ENCODE measurements at places on chromosomes 7 and 10.

- no peaks in the 10 kb centered on the region for H3K36me3 ChIP-seq
- peaks cover 6% of the 10 kb centered on the region for H3K4me1 ChIP-seq
- H3K4me3 ChIP-seq, result no peak overlapping the region
- H3K27ac ChIP-seq, result no peak overlapping the region
- H3K27me3 ChIP-seq, result no peaks in the 10 kb centered on the region
- peak; percentile 77 for DNase-seq
These were observed 127.5 kb upstream of the GPR26 start for GRCh38 chr10:123538401-123539320.

- no peaks in the 10 kb centered on the region for H3K4me1 ChIP-seq
- H3K27ac ChIP-seq, result no peak overlapping the region
- H3K27me3 ChIP-seq, result no peaks in the 10 kb centered on the region
- H3K4me3 ChIP-seq, result no peak overlapping the region
- no peak for DNase-seq
- peaks cover 8% of the 10 kb centered on the region for H3K36me3 ChIP-seq
These were observed 42.4 kb downstream of the ZNF487 start for GRCh38 chr10:43479275-43479674.

- no peaks in the 10 kb centered on the region for H3K4me1 ChIP-seq
- no peaks in the 10 kb centered on the region for H3K36me3 ChIP-seq
- H3K4me3 ChIP-seq, result no peak overlapping the region
- H3K27me3 ChIP-seq, result no peaks in the 10 kb centered on the region
- no peak overlapping the region for H3K27ac ChIP-seq
These were observed 27.6 kb upstream of the PLPP4 start for GRCh38 chr10:120429395-120429794.

- H3K36me3 ChIP-seq, result no peaks in the 10 kb centered on the region
- no peaks in the 10 kb centered on the region for H3K4me1 ChIP-seq
- no peaks in the 10 kb centered on the region for H3K27me3 ChIP-seq
- no peak overlapping the region for H3K27ac ChIP-seq
These were observed 77.6 kb upstream of the MAGI2 start for GRCh38 chr7:79531116-79531515.

GRCh38 chr7:54857294-54857693, 98.3 kb upstream of the SEC61G start:
- DNase-seq, result no peak
- H3K4me1 ChIP-seq, result no peaks in the 10 kb centered on the region
- no peak overlapping the region for H3K4me3 ChIP-seq
- H3K27me3 ChIP-seq, result no peaks in the 10 kb centered on the region

GRCh38 chr10:72808001-72808400, 85.5 kb upstream of the OIT3 start:
- DNase-seq, result no peak
- H3K4me3 ChIP-seq, result no peak overlapping the region
- no peak overlapping the region for H3K27ac ChIP-seq
- H3K4me1 ChIP-seq, result no peaks in the 10 kb centered on the region

- no peak overlapping the region for H3K4me3 ChIP-seq
- H3K27ac ChIP-seq, result no peak overlapping the region
- H3K4me1 ChIP-seq, result peaks cover 7% of the 10 kb centered on the region
- no peaks in the 10 kb centered on the region for H3K36me3 ChIP-seq
- DNase-seq, result no peak
- no peaks in the 10 kb centered on the region for H3K27me3 ChIP-seq
These were observed 93.4 kb upstream of the PARD3 start for GRCh38 chr10:34908481-34908880.

DNA sequence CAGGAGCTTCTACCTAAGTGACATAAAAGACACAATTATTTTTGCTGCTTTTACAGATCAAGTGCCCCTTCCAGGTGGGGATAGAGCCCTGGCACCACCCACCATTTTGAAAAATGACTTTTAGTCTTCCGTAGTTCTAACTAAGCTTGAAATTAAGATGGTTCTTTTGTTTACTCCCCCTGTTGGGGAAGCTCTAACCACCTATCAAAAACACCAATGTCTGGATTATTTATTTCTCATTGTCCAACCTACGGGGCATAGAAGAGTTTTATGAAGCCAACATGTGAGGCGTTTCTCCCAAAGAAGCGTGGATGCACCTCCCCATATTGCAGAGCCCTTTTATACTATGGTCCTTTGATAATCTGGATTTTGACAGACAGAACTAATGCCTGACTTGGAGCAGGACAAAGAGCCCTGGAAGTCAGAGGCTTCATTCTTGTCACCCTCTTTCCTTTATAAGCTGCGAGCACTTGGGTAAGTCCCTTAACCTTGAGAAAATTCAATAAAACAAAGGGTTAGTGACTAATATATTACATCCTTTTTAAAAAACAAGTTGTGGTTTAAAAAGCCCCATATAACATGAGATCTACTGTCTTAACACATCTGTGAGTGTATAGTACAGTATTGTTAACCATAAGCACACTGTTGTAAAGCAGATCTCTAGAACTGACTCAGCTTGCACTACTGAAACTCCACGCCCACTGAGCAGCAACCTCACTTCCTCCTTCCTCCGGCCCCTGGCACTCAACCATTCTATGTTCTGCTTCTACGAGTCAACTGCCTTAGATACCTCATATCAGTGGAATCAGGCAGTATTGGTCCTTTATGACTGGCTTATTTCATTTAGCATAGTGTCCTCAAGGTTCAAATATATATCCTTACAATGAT, 67.5 kb downstream of the ATXN7L1 start:
- no peaks in the 10 kb centered on the region for H3K27me3 ChIP-seq
- DNase-seq, result no peak
- no peak overlapping the region for H3K4me3 ChIP-seq
- peaks cover 2% of the 10 kb centered on the region for H3K36me3 ChIP-seq
- peaks cover 3% of the 10 kb centered on the region for H3K4me1 ChIP-seq

DNA sequence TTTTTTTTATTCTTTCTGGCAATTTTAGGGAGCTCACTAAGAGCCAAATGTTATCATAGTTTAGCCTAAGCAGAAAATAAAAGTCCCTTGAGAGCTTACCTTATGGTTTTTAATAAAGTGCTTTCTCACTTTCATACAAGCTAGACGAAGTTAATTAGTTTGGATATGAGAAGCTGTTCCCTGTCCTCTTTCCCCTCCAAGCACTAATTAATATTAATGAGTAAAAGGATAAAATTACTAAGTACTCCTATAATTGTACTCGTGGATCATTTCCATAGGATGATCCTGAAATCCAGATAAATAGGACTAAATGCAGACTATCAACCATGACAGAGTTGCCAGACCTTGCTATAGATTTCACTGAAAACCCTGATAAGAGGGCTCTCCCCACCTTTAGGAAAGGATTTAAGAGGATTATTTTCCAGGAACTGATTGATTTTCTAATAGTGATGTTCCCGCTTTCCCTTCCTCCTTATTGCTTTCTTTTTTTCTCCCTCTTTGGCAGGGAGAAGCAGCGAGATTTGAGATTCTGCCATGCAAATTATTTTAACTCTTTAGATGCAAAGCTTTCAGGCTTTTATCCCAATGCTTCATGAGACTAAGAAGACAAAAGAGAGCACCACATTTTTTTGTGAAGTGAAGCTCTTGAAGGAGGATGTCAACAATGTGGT, 58.3 kb upstream of the HECW1 start:
- H3K27ac ChIP-seq, result no peak overlapping the region
- peaks cover 2% of the 10 kb centered on the region for H3K36me3 ChIP-seq
- DNase-seq, result no peak
- H3K27me3 ChIP-seq, result no peaks in the 10 kb centered on the region

DNA sequence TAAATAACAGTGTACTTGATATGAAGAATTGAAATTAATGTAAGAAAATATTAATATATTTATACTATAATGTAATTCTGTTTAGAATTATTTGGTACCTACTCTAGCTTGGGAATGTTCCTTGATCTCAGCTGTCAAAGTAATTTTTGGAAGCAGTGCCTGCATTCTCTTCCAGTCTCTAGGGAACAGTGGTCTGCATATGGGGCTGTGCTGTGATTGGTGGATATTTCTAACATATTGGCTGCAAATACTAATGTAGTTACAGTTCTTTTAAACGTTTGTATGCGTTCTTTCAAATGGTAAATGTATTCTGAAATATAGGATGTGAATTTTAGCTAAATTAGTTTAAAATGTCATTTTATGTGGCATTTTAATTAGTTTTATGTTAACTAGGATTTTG, 87.2 kb downstream of the PHF14 start:
- no peak for DNase-seq
- H3K4me3 ChIP-seq, result no peak overlapping the region
- H3K27ac ChIP-seq, result no peak overlapping the region
- no peaks in the 10 kb centered on the region for H3K4me1 ChIP-seq
- no peaks in the 10 kb centered on the region for H3K27me3 ChIP-seq
- peaks cover 11% of the 10 kb centered on the region for H3K36me3 ChIP-seq

- DNase-seq, result no peak
- H3K27me3 ChIP-seq, result no peaks in the 10 kb centered on the region
- no peak overlapping the region for H3K27ac ChIP-seq
- peaks cover 5% of the 10 kb centered on the region for H3K36me3 ChIP-seq
- H3K4me3 ChIP-seq, result no peak overlapping the region
- no peaks in the 10 kb centered on the region for H3K4me1 ChIP-seq
These were observed 57.4 kb downstream of the ZNF736 start for GRCh38 chr7:64371116-64371515.

- H3K27me3 ChIP-seq, result no peaks in the 10 kb centered on the region
- H3K4me3 ChIP-seq, result no peak overlapping the region
- peaks cover 16% of the 10 kb centered on the region for H3K36me3 ChIP-seq
- no peaks in the 10 kb centered on the region for H3K4me1 ChIP-seq
These were observed 17.6 kb upstream of the FGFR2 start for GRCh38 chr10:121615836-121616235.

- no peak overlapping the region for H3K27ac ChIP-seq
- H3K36me3 ChIP-seq, result peaks cover under 1% of the 10 kb centered on the region
- H3K27me3 ChIP-seq, result no peaks in the 10 kb centered on the region
- H3K4me1 ChIP-seq, result no peaks in the 10 kb centered on the region
These were observed 4.3 kb downstream of the GSTO2 start for GRCh38 chr10:104273286-104273685.

DNA sequence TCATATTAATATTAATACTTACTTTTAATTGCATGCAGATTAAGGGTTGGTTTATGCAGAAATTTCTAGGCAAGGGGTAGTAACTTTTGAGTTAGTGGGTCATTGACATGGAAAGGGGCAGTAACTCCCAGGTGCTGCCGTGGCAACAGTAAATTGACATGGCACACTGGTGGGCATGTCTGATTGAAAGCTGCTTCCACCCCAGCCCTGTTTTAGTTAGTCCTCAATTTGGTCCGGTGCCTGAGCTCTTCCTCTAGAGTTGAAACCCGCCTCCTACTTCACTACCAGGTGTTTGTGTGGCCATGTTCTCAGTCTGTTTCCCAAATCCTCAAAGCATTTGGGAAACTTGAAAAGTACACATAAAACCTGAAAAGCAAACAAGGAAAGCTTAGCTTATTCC, 18.4 kb downstream of the CUZD1 start:
- H3K27ac ChIP-seq, result no peak overlapping the region
- no peak overlapping the region for H3K4me3 ChIP-seq
- H3K4me1 ChIP-seq, result no peaks in the 10 kb centered on the region
- H3K27me3 ChIP-seq, result no peaks in the 10 kb centered on the region

GRCh38 chr10:26696786-26697162, 727 bp upstream of the PDSS1 start:
- no peak overlapping the region for H3K27ac ChIP-seq
- H3K4me1 ChIP-seq, result no peaks in the 10 kb centered on the region
- H3K36me3 ChIP-seq, result peaks cover 20% of the 10 kb centered on the region
- no peak for DNase-seq

DNA sequence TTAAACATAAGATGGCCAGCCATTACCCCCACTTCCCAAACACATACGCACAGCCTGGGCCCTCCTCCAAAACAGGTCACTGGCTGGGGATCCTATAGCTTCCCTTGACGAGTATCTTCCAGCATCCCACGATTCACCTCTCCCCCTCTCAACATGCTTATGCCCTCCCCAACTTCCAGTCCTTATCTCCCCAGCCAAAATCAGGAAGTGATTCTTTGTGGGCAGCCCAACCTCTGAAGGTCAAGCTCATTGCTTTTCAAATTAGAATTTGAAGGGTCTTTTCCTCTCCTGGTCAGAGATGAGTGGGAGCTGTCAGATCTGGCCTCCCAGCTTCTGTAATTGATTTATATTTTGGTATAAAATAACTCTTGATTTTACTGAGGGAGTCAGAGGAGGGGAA, 133.6 kb downstream of the ATXN7L1 start:
- DNase-seq, result no peak
- no peak overlapping the region for H3K4me3 ChIP-seq
- H3K4me1 ChIP-seq, result peaks cover 1% of the 10 kb centered on the region
- H3K27me3 ChIP-seq, result no peaks in the 10 kb centered on the region
